ENCODE measurements at places on chromosomes 13 and 19.

GRCh38 chr13:93857126-93857525 is 622.4 kb downstream of the DCT start:
- DNase-seq = no peak

DNA sequence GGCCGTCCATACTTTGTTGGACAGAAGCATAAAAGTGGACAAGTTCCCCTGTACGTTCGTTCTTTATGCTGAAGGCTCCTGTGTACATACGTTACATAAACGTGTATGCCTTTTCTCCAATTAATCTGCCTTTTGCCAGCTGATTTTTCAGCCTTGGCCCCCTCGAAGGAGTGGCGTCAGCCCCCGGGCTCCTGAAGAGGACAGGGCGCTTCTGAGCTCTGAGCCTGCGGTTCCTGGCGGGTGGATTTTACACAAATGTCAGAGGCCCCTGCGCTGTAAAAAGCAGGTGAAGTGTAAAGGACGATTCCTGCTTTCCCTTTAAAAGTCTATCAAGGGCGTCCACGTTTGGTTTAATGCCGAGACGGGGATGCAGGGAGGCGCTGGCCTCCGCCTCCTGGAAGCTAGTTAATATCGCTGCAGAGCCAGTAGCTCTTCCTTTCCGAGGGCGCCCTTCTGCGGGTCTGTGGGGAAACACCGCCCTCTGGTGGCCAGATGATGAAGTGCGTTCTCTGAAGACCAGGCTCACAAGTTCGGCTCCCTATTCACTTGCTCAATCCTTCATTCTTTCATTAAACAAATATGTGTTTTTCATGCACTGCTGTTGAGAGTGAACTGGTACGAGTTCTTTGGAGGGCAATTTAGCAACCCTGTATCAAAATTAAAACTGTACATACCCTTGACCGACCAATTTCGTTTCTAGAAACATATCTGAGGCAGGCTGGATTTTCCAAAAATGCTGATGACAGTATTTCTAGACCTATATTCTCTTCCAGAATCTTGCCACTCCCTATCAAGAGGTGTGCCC is 62.0 kb downstream of the GPR12 start:
- DNase-seq = peak; percentile 56

DNA sequence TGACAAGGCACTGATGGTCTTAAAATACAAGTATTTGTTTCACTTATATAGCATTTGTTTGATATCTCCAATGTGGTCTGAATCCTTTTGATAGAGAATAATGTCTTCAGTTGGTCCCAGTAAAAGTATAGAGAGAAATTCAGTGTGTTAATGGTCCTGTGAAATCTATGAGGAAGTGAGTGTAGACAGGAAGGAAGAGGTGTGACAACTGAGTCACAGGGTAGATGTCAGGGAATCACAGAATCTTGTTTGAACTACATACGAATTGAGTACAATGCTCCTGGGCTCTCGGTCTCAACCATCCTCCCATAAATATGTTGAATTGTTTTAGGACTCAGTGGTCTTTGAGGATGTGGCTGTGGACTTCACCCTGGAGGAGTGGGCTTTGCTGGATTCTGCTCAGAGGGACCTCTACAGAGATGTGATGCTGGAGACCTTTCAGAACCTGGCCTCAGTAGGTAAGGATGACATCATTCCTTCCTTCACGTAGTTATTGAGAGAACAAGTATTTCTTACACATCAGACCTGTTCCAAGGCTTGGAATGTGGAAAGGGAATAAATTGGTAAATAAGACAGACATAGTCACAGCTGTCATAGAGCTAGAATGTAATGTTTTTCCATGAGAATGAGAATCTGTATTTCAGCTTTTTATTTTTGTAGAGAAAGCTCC is 9.1 kb downstream of the ZNF555 start:
- no peak for DNase-seq

DNA sequence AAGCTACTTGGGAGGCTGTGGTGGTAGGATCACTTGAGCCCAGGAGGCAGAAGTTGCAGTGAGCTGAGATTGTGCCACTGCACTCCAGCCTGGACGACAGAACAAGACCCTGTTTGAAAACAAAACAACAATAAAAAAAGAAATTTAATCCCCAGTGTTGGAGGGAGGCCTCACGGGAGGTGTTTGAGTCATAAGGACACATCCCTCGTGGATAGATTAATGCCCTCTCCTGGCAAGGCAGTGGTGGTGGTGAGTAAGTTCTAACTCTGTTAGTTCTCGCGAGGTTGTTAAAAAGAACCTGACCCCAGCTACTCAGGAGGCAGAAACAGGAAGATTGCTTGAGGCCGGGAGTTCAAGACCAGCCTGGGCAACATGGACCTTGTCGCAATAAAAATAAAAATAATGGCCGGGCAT is 27.6 kb upstream of the SIN3B start:
- DNase-seq = no peak
